Heart right ventricle (tissue), 16 donors: ENCODE measurements at places on chromosomes 3 and 15.
A peak's percentile ranks its signal among the peaks of the same experiment; 100 is the strongest.

GRCh38 chr3:31364711-31365110 lies 168.0 kb upstream of the STT3B start:
- no peaks in the 10 kb centered on the region for H3K4me1 ChIP-seq
- no peak for DNase-seq
- H3K36me3 ChIP-seq = no peaks in the 10 kb centered on the region
- H3K4me3 ChIP-seq = no peak overlapping the region

DNA sequence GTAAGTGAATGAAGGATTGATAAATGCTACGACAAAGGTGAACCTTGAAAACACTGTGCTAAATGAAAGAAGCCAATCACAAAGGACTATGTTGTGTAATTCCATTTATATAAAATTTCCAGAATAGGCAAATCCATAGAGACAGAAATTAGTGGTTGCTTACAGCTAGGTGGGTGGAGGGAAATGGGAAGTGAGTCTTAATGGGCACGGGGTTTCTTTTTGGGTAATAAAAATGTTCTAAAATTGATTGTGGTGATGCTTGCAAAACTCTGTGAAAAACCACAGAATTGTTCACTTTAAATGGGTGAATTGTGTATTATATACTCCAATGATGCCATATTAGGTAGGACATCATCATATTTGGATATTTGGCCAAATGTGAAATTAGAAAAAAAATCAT lies 20.9 kb upstream of the TEX9 start:
- no peak overlapping the region for H3K27ac ChIP-seq
- H3K36me3 ChIP-seq = no peaks in the 10 kb centered on the region
- no peaks in the 10 kb centered on the region for H3K4me1 ChIP-seq
- H3K4me3 ChIP-seq = no peak overlapping the region

DNA sequence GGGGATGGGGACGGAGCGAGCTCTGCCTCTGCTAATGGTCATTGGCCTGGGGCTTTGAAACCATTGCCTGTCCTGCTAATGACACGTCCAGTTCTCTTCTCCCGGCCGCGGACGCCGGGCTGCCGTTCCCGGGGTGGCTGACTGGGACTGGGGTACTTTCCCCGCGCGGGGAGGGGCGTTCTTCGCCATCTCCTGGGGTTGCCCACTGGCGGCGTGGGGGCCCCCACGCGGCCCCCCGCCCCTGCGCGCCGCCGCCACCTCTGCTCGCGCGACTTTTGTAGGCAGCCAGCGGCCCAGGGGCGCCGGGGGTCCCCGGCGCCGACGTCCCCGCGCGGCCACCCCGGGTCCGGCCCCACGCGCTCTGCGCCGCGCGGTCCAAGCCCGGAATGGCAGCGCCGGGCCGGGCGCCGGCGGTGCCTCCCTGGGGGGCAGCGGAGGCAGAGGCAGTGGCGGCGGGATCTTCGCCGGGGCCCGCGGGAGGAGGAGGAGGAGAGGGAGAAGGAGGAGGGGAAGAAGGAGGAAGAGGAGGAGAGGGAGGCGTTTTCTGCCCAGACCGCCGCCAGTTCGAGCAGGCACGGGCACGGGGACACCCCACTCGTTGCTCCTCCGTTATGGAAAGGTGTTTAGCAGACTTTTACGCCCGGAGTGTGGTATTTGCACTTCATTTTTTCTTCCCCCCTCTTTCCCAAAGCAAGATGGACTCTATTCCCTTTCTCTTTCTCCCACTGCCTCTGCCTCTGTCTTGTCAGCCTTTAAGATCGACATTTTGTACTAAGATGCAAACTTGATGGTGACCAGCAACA lies 2.3 kb downstream of the BBX start:
- no peaks in the 10 kb centered on the region for H3K27me3 ChIP-seq
- DNase-seq = peak; percentile 60
- no peaks in the 10 kb centered on the region for H3K36me3 ChIP-seq
- peak overlapping the region; percentile 96 for H3K27ac ChIP-seq
- peak overlapping the region; percentile 93 for H3K4me3 ChIP-seq
- H3K4me1 ChIP-seq = peaks cover 20% of the 10 kb centered on the region

GRCh38 chr3:113630956-113631542 lies 65.4 kb downstream of the USF3 start:
- no peaks in the 10 kb centered on the region for H3K4me1 ChIP-seq
- H3K27ac ChIP-seq = no peak overlapping the region
- H3K27me3 ChIP-seq = no peaks in the 10 kb centered on the region

DNA sequence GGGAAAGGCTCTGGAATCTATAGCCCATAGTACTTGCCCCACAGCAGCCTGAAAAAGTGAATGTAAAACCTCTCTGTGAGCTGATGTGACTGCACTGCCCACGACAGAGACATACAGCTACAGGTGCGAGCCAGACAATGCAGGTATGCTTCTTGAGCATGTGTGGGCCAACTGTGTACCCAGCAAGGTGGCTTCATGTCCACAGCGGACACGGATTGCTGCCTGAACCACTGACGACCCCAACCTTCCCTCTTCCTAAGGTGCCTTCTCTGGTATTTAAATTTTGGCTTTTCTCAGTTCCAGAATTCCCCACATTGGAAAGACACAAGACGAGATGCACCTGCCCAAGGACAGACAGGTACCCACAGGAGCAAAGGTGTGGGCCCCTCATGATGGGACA lies 65.8 kb downstream of the SCN5A start:
- no peak for DNase-seq
- peaks cover 35% of the 10 kb centered on the region for H3K4me1 ChIP-seq
- no peak overlapping the region for H3K27ac ChIP-seq

DNA sequence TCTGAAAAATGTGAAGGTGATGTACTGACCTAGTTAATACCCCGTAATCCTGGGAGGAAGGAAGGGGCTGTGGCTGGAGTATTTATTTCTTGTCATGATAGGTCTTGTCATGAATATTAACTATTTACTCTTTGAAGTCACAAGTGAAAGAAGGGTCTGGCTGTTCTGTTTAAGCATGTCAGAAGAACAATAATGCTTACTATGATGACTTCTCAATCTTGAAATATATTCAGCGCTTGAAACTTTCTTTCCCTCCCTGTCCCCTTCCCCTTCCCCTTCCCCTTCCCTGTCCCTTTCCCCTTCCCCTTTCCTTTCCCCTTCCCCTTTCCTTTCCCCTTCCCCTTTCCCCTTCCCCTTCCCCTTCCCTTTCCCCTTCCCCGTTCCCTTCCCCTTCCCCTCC lies 153.9 kb downstream of the PPM1L start:
- DNase-seq = no peak
- H3K4me1 ChIP-seq = no peaks in the 10 kb centered on the region
- H3K27me3 ChIP-seq = no peaks in the 10 kb centered on the region
- no peak overlapping the region for H3K4me3 ChIP-seq
- H3K27ac ChIP-seq = no peak overlapping the region

DNA sequence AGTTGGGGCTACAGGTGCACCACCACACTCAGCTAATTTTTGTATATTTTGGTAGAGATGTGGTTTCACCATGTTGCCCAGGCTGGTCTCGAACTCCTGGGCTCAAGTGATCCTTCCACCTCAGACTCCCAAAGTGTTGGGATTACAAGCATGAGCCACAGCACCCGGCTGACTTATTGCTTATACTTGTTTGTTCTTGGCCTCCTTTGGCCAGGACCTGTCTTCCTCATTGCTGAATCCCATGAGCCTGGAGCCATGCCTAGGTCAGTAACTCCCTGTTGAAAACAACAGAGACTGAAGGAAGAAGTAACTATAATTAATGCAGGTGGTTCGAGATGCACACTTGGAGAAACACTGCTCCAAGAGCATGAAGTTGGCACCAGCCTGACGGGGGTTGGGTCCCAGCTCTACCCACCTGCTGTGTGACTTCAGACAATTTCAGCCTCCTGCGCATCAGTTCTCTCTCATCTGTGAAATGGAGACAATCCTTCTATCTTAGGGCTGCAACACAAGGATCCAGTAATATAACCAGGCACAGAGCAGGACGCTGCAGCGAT lies 38.9 kb downstream of the CPN2 start:
- no peak overlapping the region for H3K4me3 ChIP-seq
- no peak for DNase-seq
- H3K27ac ChIP-seq = no peak overlapping the region
- H3K36me3 ChIP-seq = no peaks in the 10 kb centered on the region
- peaks cover 35% of the 10 kb centered on the region for H3K4me1 ChIP-seq

- no peak for DNase-seq
- H3K4me3 ChIP-seq = no peak overlapping the region
- H3K36me3 ChIP-seq = no peaks in the 10 kb centered on the region
- H3K27ac ChIP-seq = peak overlapping the region; percentile 75
- H3K4me1 ChIP-seq = peaks cover 21% of the 10 kb centered on the region
- H3K27me3 ChIP-seq = no peaks in the 10 kb centered on the region
Observed at GRCh38 chr3:42729404-42730145, 27.0 kb upstream of the HHATL start.

GRCh38 chr15:44414001-44414400 lies 13.4 kb upstream of the CTDSPL2 start:
- no peak overlapping the region for H3K27ac ChIP-seq
- no peak overlapping the region for H3K4me3 ChIP-seq
- no peaks in the 10 kb centered on the region for H3K4me1 ChIP-seq
- H3K27me3 ChIP-seq = no peaks in the 10 kb centered on the region
- DNase-seq = no peak

- peak; percentile 35 for DNase-seq
- H3K4me1 ChIP-seq = peaks cover 29% of the 10 kb centered on the region
- peak overlapping the region; percentile 61 for H3K4me3 ChIP-seq
- H3K36me3 ChIP-seq = no peaks in the 10 kb centered on the region
Observed at GRCh38 chr15:95326431-95327182, 1003.9 kb upstream of the NR2F2 start.

GRCh38 chr3:184815046-184815930 lies 3.3 kb downstream of the VPS8 start:
- peaks cover 13% of the 10 kb centered on the region for H3K4me1 ChIP-seq
- no peaks in the 10 kb centered on the region for H3K27me3 ChIP-seq
- no peak for DNase-seq
- no peaks in the 10 kb centered on the region for H3K36me3 ChIP-seq
- H3K27ac ChIP-seq = peak overlapping the region; percentile 81

DNA sequence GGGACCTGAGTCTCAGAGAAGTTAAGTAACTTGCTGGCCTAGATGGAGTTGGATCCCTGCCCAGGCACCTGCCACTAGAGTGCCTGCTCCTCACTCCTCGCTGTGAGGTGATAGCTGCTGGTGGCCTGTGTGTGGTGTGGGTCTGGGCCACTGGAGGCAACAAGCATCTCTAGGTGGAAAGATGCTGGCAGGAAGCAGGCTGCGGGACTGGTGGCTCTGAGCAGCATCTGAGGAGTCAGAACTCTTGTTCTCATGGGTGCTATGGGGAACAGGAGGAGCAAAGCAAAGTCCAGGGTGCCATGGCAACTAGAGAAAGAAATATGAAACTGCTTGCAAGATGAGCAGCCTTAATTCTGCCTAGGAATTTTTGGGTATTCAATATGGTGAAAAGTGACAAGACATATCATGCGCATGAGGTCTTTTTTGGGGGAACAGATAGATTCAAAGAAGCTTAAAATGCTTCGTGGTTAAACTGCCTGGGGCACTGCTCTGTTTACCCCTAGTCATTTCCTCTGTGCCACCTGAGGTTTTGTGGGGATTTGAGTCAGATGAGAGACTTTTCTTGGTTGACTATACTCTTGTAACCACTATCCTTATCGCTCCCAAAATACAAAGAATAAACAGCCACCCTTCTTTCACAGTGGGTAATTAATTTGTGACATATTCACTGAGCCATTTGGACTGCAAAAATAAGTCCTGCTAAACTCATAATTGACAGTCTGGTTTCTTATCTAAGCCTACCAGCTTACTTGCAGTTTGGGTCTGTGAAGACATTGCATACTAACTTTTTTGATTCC lies 50.3 kb downstream of the MED12L start:
- no peaks in the 10 kb centered on the region for H3K36me3 ChIP-seq
- no peaks in the 10 kb centered on the region for H3K27me3 ChIP-seq
- H3K4me3 ChIP-seq = no peak overlapping the region
- H3K27ac ChIP-seq = no peak overlapping the region
- no peak for DNase-seq
- no peaks in the 10 kb centered on the region for H3K4me1 ChIP-seq

GRCh38 chr3:55752911-55753310 lies 265.8 kb upstream of the WNT5A start:
- peaks cover 3% of the 10 kb centered on the region for H3K27me3 ChIP-seq
- H3K27ac ChIP-seq = no peak overlapping the region
- H3K36me3 ChIP-seq = no peaks in the 10 kb centered on the region
- no peak for DNase-seq

DNA sequence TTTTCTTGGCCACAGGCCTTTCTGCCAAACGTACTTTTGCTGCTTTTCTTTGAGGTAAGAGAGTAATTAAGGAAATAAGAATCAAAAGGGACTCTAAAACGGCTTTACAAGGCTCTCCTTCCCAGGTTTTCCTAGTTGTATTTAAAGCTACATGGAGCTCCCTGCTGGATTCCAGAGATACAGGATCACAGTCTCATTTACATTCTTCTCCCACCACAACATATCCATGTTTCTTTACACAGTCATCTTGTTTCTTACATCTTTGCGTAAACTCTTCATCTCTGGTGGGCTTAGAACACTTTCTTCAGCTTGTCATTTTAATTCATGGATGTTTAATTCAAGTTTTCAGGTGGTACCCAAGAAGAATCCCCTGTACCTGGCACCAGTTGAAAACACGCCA lies 117.6 kb upstream of the BFSP2 start:
- H3K4me3 ChIP-seq = no peak overlapping the region
- H3K27ac ChIP-seq = no peak overlapping the region
- H3K4me1 ChIP-seq = no peaks in the 10 kb centered on the region
- DNase-seq = no peak
